Frontal cortex (tissue), 4 donors: ENCODE measurements at places on chromosomes 11 and 22. TPM values are rescaled to one million over a fixed set of nuclear protein-coding genes. Genes with fewer than 3 reads are reported as not detected.

SLC22A8 gene
- 1.2 TPM for total RNA-seq

ALKBH8 gene
- total RNA-seq = 16.7 TPM

C11orf97 gene
- total RNA-seq = not detected

PATL1 gene
- 4.5 TPM for total RNA-seq

PRAME gene
- total RNA-seq = not detected

OR6T1 gene
- total RNA-seq = not detected

DMC1 gene
- 4.5 TPM for total RNA-seq

MS4A6E gene
- total RNA-seq = not detected

PPM1F gene
- total RNA-seq = 19.2 TPM

BTBD18 gene
- total RNA-seq = not detected

KCNJ1 gene
- not detected for total RNA-seq

PARVG gene
- 0.41 TPM for total RNA-seq

CAPRIN1 gene
- total RNA-seq = 297 TPM

DDI1 gene
- not detected for total RNA-seq

DRICH1 gene
- 0.82 TPM for total RNA-seq

MMP27 gene
- total RNA-seq = not detected

KRTAP5-8 gene
- total RNA-seq = not detected

MS4A12 gene
- total RNA-seq = not detected

SLC22A25 gene
- total RNA-seq = not detected

ESAM gene
- 3.7 TPM for total RNA-seq

OR51B5 gene
- 0.82 TPM for total RNA-seq

HOATZ gene
- total RNA-seq = not detected

LAYN gene
- 4.1 TPM for total RNA-seq

SAA4 gene
- total RNA-seq = not detected

HMOX1 gene
- total RNA-seq = 2.9 TPM

RRAS2 gene
- total RNA-seq = 58.3 TPM

IL10RA gene
- 2.0 TPM for total RNA-seq

IL18 gene
- total RNA-seq = 0.82 TPM

C11orf86 gene
- total RNA-seq = not detected

CYP2D6 gene
- total RNA-seq = 2.0 TPM

OVOL1 gene
- total RNA-seq = under 0.01 TPM
